ENCODE measurements at places on chromosomes 13 and 19.

DNA sequence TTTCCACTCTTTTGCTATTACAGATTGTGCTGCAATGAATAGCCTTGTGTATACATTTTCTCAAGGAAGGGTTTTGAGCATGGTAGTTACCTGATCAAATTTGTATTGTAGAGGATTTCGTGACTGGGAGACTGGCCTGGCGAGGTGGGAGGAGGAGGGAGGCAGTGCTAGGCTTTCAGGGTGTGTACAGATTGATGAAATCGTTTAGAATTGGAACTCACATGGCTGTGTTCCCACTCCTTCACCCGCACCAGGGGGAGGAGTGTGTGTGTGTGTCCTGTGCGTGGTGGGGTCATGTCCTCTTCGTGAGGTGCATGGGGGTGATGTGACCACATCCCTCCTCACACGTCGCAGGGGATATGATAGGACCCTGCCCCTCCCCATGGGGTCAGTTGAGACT lies 8.3 kb downstream of the PGLYRP1 start:
- DNase-seq = no peak

DNA sequence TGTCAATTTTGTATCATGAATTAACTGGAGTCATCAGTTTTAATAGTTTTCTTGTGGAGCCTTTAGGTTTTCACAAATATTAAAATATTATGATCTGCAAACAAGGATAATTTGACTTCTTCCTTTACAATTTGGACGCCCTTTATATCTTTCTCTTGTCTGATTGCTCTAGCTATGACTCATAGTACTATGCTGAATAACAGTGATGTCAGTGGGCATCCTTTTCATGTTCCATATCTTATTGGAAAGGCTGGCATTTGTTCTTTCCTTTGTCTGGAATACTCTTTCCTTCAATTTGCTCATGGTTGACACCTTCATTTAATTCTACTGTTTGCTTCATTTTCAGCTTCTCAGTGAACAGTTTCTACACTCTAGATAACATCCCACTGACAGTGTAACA lies 1129.3 kb downstream of the SLITRK5 start:
- no peak for DNase-seq

- no peak for DNase-seq
These were observed 12.4 kb downstream of the ZIC2 start for GRCh38 chr13:99993660-99994637.

GRCh38 chr13:112849500-112849899 lies 119.5 kb upstream of the MCF2L start:
- DNase-seq = no peak

GRCh38 chr19:13553880-13554400 lies 47.7 kb upstream of the CACNA1A start:
- DNase-seq = no peak

- DNase-seq = peak; percentile 92
These were observed 5.1 kb downstream of the EGLN2 start for GRCh38 chr19:40803857-40804782.

All from CD4-positive, alpha-beta T cell treated with Interleukin-17A for 1 hour (primary cell).